ENCODE measurements at places on chromosomes 13 and 19. TPM values are rescaled to one million over a fixed set of nuclear protein-coding genes. Genes with fewer than 3 reads are reported as not detected.

- no peak for DNase-seq
Observed at GRCh38 chr13:28564030-28564429, 69.1 kb upstream of the FLT1 start.

GRCh38 chr19:35155441-35155840 is 906 bp downstream of the FXYD5 start:
- DNase-seq: no peak

- DNase-seq: peak; percentile 56
Observed at GRCh38 chr13:110615322-110616102, at the start of gene NAXD. NAXD (plus strand) TSS chr13:110615545; CDS start chr13:110615602, 57 bp downstream.

DNA sequence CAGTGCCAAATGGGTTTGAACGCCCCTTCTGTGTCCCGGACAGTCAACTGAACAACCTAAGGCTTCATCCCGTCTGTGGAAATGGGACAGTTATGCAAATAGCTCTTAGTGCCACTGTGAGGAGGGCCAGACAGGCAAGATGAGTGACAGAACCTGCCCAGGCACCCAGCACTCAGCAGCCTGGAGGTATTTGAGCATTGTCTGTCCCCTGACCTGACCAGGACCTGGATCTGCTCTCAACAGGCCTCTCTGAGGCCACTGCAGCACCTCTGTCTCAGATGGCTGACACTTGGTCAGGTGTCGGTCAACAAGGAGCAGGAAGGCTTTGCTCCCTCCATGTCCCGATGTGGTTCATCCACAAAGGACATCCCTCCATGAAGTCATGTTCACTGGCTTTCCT is 67.9 kb downstream of the CCDC70 start:
- no peak for DNase-seq

DNA sequence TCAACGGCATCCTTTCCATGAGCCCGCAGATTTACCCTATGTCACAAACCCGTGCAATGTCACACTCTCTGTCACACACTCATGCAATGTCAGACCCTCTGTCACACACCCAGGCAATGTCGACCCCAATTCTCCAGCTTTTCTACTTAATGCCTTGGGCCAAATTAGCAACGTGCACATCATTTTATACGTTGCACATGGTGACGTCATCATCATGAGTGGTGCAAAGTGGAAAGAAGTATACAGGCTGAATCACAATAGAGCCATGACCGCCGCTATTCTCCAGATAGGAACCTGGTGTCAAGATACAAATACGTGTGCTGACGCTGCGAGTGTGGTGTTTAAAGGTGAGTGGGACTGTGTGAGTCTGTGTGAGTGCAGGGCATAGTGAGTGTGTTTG is 21.7 kb upstream of the ZNF845 start:
- no peak for DNase-seq

GRCh38 chr19:3857449-3858003 is 11.3 kb downstream of the ZFR2 start:
- DNase-seq: peak; percentile 16

- no peak for DNase-seq
Observed at GRCh38 chr13:30870049-30870884, 35.8 kb upstream of the MEDAG start.

GRCh38 chr19:2579678-2580280 is 103.9 kb downstream of the GADD45B start:
- DNase-seq: no peak

DNA sequence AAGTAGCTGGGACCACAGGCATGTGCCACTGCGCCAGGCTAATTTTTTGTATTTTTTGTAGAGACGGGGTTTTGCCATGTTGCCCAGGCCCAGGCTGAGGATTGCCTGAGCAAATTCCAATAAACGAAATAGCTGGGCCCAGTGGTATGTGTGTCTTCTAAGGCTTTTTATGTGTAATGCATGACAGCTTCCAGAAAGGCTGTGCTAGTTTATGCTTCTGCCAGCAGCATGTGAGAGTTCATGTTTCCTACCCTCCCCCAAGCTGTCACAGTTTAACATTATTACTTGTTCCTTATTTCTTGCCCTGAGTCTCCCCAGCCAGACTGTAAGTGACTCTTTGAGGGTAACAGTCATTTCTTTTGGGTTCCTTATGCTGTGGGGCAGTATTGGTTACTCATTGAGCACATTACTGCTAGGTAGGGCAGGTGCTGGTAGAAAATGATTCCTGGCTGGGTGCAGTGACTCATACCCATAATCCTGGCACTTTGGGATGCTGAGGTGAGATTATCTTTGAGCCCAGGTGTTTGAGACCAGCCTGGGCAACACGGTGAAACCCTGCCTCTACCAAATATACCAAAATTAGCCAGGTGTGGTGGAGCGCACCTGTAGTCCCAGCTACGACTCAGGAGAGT is 13.6 kb downstream of the GPATCH1 start:
- DNase-seq: peak; percentile 38

DNA sequence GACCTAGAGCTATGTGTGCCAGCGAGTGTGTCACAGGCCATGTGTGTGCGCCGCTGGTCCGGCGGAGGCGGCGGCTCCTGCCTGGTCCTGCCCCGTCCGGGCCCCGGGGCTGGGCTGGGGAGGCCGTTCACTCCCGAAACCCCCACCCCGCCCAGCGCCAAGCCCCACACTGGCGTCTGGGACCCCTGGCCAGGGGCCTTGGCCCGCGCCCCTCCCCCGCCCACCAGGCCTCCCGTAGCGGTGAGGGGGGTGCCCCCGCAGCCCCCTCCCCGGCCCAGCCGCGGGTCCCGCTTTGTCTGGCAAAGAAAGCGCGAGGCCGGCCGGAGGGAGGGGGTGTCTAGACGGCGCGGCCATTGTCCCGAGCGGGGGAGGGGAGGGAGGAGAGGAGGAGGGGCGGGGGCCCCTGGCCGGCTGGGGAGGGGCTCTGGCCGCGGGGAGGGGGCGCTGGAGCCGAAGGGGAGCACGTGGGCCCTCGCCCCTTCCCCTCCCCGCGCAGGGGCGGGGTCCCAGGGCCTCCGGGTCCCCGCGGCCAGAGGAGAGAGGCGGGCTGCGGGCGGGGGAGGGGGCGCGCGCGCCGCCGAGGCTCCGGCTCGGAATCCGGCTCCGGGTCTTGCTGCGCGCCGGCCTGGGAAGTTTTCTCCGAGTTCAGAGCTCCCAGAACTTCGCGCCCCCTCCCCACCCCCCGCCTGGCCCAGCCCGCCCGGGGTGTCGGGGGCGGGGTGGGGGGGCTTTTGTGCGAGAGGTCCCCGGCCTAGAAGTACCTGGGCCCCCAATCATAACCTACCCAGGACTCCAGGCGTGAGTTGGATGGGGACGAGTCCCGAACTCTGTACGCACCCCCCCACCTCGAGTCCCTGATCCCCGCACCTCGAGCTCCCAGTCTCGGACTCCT is 888 bp downstream of the NOTCH3 start:
- DNase-seq: no peak

- no peak for DNase-seq
Observed at GRCh38 chr13:39419068-39419467, 183.9 kb downstream of the LHFPL6 start.

DNA sequence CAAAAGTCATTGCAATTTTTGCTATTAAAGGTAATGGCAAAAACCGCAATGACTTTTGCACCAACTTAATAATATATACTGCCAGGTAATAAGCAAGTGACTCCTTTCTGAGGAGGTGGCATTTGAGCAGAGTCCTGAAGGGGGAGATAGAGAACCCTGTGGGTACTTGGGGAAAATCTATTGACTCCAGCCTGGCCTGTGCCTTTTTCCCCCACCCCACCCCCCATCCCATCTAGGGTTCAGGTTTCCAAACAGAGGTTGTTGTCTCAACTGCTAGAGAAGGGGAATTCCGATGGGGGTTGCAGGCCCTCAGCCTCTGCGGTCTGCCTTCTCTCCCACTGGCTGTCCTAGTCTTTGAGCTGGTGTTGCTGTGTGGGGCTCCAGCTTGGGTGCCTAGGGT is 11.5 kb downstream of the S1PR2 start:
- DNase-seq: no peak

- DNase-seq: no peak
Observed at GRCh38 chr13:100855151-100855550, 180.6 kb upstream of the TMTC4 start.

DNA sequence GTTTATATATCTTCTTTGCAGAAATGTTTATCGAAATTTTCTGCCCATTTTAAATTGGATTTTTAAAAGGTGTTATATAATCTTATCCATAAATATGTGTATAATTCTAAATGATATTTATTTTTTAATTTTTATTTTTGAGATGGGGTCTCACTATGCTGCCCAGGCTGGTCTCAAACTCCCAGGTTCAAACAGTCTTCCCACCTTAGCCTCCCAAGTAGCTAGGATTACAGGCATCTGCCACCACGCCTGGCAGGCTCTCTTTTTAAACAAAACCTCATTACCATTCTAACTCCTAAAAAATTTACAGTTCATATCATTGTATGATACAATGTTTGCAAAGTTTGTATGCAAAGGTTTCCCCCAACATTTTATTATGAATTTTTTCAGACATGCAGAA is 7.2 kb downstream of the LGALS7B start:
- no peak for DNase-seq

DNA sequence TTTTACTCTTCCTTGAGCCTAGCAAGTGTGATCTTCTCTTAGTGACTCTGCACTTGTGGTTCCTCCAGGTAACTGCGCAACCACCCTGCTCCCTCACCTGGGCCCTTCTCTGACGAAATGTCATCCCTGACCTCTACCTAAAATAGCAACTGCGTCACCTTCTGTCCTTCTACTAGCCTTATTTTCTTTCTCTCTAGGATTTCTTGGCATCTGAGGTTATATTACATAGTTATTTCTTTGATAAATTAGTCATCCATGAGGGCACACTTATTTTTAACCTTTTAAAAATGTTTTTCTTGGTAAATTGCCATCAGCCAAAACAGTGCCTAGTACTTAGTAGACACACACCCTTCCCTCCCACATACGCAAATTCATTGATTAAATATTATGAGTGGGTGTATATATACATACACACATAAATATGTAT is 355.5 kb downstream of the ENOX1 start:
- no peak for DNase-seq

GRCh38 chr13:108996430-108996829 is 367.0 kb downstream of the MYO16 start:
- DNase-seq: no peak

Gene C19orf81
- not detected for total RNA-seq

Gene JOSD2
- 36.4 TPM for total RNA-seq
